Sigmoid colon (tissue), 7 donors: ENCODE measurements at places on chromosomes 12 and 14.

- no peak for DNase-seq
Measured at GRCh38 chr12:47110011-47110541, 30.3 kb upstream of the AMIGO2 start.

- DNase-seq = no peak
Measured at GRCh38 chr14:29851397-29851796, 76.2 kb downstream of the PRKD1 start.

DNA sequence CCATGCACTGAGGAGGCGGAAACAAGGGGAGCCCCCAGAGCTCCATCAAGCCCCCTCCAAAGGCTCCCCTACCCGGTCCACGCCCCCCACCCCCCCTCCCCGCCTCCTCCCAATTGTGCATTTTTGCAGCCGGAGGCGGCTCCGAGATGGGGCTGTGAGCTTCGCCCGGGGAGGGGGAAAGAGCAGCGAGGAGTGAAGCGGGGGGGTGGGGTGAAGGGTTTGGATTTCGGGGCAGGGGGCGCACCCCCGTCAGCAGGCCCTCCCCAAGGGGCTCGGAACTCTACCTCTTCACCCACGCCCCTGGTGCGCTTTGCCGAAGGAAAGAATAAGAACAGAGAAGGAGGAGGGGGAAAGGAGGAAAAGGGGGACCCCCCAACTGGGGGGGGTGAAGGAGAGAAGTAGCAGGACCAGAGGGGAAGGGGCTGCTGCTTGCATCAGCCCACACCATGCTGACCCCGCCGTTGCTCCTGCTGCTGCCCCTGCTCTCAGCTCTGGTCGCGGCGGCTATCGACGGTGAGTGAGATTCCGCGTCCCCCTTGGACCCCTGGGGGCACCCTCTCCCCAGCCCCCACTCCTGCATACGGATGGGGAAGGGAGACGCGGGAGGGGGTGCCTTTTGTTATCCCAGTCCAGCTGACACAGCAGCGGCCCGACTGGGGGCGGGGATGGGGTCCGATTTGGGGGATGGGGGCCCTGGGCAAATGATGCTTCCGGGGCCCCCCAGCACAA, 400 bp downstream of the LRP1 start:
- DNase-seq = peak; percentile 72

DNA sequence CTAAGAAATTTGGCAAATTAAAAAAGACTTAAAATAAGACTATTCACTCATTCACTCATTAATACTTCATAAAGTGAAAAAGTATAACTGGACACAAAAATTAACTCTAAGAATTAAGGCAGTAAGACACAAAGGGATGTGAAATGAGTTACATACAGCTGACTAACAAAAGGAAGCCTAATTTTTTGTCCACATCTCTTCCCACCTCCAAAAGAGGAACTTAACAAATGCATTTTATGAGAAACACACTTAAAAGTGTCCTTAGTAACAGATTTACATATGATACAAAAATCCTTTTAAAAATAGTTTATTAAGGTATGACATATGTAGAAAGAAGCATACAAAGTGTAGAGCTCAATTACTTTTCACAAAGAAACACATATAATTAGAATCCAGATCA, 88.9 kb downstream of the NUMB start:
- DNase-seq = no peak

DNA sequence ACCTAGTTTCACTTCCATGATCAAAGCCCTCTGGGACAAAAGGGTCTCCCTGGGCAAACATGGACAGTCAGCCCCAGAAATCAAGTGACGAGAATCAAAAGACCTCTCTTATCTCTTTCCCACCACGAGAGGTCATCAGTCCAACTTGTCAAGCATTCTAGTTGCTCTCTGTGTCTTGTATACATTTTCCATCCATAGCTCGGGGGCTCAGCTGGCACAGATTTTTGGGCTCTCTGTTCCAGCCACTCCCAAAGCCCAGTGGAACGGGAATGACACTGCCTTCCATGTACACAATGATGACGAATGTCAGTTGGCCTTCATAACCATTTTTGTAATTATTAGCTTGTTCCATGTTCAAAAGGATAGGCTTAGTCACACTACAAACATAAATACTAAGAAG, 29.7 kb downstream of the NOS1 start:
- DNase-seq = no peak

- no peak for DNase-seq
Measured at GRCh38 chr12:3564861-3565260, 73.9 kb downstream of the PRMT8 start.

DNA sequence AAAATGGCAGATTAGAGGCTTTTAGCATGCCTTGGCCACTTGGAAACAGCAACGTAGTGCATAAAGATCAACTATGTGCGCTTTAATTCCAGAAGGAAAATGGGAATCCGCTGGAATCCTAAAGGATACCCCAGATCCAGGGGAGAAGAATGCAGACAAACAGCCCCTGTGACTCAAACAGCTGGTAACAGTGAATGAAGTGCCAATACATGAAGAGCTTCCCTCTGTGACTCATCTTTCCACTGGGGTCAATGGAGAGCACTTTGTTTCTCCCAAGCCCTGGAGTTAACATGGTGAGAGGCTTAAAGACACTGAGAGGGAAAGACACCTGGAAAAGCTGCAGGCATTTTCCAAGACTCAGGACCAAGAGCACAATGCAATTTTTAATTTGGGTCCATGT, 263.1 kb downstream of the CEP128 start:
- DNase-seq = no peak

- DNase-seq = no peak
Measured at GRCh38 chr12:94260017-94260416, 111.6 kb downstream of the PLXNC1 start.

- no peak for DNase-seq
Measured at GRCh38 chr12:78229591-78230101, 399.0 kb downstream of the NAV3 start.

DNA sequence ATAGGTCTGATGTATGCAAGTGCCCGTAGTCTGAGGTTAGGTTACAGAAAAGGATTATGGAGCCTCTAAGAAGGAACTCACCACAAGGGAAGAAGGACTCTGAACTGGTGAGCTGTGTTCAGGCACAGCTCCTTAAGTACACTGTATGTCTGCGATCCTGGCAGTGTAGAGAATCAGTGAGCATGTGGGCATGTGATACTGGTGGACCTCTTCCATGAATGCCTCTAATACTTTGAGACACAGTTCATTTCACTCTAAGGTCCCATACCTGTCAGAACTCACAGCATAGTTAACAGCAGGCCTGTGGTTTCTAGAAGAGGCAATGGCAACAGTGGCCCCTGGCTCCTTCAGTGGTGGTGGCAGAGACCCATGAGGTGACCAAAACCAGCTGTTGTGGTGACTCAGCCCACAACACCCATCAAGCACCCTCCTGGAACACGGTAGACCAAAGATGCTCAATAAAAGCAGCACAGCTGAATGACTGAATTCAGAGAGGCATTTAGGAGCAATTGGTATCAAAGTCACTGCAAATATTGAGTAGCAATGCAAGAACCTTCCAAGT, 6.9 kb upstream of the OR6J1 start:
- no peak for DNase-seq

GRCh38 chr14:71183876-71184689, 276.8 kb downstream of the PCNX1 start:
- no peak for DNase-seq

- no peak for DNase-seq
Measured at GRCh38 chr12:114191581-114191980, 214.4 kb downstream of the TBX5 start.

- DNase-seq = no peak
Measured at GRCh38 chr12:95253386-95253785, 35.8 kb downstream of the VEZT start.

DNA sequence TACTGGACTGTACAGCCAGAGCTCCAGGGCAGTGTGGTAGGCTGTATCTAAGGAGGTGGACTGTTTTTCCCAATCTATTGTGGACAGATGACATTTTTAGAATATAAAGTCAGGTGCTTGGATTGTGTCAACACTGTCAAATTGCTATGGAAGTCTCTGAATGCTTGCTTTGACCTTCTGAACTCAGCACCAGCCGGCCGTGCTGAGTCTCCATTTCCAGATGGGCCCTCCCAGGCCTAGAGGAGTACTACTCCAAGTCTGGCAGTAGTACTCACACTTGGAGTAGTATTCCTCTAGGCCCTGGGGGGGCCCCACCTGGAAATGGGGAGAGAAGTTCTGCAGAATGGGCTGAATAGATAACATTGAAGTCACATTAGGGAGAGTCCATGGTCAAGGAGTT, 16.2 kb upstream of the KCNK13 start:
- no peak for DNase-seq

- no peak for DNase-seq
Measured at GRCh38 chr14:81889529-81889928, 355.9 kb upstream of the SEL1L start.

- DNase-seq = no peak
Measured at GRCh38 chr14:87102811-87103378, 890.1 kb downstream of the GALC start.

- no peak for DNase-seq
Measured at GRCh38 chr12:47839214-47839876, 19.6 kb upstream of the HDAC7 start.

DNA sequence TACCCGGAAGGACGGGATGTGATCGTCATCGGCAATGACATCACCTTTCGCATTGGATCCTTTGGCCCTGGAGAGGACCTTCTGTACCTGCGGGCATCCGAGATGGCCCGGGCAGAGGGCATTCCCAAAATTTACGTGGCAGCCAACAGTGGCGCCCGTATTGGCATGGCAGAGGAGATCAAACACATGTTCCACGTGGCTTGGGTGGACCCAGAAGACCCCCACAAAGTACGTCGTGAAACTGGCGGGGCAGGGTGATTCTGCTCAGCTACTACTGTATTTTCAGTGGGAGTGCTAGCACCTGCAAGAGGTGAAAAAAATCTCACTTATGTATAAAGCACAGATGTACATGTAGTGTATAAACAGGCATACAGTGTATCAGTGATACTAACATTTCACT, 62.9 kb downstream of the FOXN4 start:
- no peak for DNase-seq

- DNase-seq = no peak
Measured at GRCh38 chr14:92701826-92702225, 46.6 kb downstream of the LGMN start.

GRCh38 chr12:64335886-64336466, 54.6 kb downstream of the C12orf56 start:
- DNase-seq = no peak

GRCh38 chr14:77151245-77151644, 9.7 kb upstream of the ZDHHC22 start:
- DNase-seq = peak; percentile 17

- DNase-seq = no peak
Measured at GRCh38 chr12:132259364-132259871, 70.0 kb downstream of the GALNT9 start.

DNA sequence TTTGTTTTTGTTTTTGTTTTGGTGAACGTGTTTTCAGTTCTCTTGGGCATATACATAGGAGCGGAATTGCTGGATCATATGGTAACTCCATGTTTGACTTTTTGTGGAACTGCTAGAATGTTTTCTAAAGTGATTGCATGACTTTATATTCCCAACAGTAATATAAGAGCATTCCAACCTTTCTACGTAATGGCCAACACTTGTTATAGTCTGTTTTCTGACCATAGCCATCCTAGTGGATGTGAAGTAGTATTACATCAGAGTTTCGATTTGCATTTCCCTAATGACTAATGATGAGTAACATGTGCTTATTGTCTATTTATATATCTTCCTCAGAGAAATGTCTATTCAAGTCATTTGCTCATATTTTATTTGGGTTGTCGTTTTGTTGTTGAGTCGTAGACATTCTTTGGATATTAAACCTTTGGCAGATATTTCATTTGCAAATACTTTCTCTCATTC, 268.7 kb downstream of the AEBP2 start:
- DNase-seq = no peak

DNA sequence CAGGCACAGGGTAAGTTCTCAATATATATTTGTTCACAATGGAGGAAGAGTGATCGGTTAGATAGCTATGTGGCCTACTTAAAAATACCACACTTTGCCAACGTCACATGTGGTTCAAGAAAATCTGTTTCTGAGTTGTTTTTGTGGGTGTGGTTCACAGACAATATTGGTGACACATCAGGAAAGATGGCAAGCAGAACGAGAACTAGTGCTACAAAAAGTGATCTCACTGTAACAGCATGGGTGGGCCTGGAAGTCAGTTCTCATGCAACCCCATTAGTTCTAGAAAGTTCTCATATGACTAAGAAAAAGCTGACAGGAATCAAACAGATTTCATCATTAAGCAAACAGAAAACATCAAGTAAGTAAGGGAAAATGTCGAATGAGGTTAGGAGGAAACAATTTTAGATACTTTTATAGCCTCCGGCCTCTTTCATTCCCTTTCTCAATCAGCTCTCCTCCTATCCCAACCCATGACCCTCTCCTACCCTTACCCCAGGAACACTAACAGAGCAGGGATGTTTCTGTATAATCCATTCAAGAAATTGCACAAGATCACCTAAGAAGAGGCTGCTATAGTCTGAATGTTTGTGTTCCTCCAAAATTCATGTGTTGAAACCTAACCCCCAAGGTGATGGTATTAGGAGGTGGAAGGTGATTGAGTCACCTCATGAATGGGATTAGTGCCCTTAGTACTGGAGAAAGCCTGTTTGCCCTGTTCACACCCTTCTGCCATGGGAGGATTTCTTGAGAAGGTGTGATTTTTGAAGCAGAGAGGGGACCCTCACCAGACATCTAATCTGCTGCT, 15.5 kb upstream of the NTN4 start:
- DNase-seq = no peak

DNA sequence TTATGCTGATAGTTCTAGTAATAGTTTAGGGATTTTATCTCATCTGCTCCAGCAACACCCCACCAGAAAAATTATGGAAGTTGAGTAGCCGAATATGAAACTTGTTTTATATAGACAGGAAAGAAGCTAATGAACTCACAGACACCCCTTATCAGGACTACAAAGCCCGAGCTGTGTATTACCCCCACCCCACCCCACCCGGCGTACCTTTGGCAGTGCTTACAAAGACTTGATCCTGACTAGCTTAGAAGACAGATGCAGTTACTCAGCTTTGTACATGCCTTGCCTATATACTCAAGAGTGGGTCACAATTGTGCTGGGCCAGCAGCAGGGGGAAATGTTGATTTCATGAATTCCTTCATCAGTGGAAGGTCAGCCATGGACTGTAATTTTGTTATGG, 22.4 kb downstream of the PROX2 start:
- no peak for DNase-seq

- DNase-seq = peak; percentile 74
Measured at GRCh38 chr14:39368261-39368959, 63.8 kb downstream of the FBXO33 start.

DNA sequence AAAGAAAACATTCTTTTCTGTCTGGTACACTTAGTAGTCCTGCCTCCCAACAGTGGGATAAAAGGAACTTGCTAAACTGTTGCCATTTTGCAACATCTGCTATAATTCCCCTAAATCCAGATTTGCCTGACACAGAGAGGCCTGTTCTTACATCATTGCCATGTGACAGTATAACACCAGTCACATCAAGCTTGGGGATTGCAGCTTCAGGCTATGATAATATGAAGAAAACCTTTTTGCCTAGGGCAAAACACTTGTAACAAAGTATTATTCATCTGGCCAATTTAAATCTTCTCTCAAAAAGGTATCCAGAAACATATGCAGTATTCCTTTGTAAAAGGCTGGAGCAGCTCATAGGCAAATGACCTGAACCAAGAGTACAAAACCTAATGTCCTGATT, 80.9 kb upstream of the OTX2 start:
- no peak for DNase-seq
